CD4-positive, alpha-beta T cell treated with Interferon gamma for 1 hour (primary cell): ENCODE measurements at places on chromosomes 6 and 20.

GRCh38 chr6:41670703-41671360 lies 32.6 kb downstream of the MDFI start:
- no peak for DNase-seq

DNA sequence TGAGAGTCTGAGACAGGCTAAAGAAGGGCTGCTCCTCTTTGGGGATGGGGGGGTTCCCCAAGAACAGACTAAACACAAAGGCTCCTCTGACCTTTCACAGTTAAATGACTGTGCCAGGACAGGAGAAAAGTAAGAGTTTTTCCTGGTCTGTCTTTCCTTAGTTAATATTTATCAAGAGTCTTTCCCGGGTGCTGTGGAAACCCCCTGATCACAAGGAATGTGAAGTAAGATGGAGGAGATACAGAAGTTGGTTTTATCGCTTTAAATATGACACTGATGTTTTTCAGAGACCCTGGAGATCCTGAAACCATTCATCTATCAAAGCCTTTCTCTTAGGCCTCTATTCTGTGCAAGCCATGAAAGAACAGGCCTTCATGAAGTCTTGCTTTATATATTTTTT lies 105.8 kb downstream of the RNF144B start:
- DNase-seq, result no peak

GRCh38 chr6:151498327-151498726 lies 4.5 kb downstream of the CCDC170 start:
- no peak for DNase-seq

- DNase-seq, result no peak
Observed at GRCh38 chr20:4050203-4050980, 35.0 kb upstream of the RNF24 start.

DNA sequence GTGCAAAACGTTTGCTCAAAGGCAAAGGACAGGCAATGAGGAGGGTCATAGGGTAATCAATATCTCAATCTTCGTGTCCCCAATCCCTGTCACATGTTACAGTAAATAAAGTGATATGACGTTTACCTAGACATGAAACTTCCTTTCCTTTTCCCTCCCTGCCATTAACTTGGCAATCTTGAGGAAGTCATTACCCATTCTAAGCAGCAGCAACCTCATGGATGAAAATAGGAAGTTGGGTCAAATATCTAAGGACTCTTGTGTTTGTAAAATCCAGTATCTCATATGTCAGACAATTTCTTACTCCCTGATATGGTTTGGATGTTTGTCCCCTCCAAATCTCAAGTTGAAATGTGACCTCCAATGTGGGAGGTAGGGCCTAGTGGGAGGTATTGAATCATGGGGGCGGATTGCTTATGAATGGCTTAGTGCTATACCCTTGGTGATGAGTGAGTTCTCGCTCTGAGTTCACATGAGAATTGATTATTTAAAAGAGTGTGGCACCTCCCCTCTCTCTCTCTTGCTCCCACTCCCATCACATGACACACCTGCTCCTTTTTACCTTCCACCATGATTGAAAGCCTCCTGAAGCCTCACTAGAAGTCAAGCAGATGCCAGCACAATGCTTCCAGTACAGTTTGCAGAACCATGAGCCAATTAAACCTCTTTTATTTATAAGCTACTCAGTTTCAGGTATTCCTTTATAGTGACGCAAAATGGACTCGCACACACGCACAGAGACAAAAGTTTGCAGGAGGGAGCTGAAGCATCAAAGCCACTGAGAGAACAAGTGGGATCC lies 545.9 kb upstream of the JARID2 start:
- DNase-seq, result no peak

DNA sequence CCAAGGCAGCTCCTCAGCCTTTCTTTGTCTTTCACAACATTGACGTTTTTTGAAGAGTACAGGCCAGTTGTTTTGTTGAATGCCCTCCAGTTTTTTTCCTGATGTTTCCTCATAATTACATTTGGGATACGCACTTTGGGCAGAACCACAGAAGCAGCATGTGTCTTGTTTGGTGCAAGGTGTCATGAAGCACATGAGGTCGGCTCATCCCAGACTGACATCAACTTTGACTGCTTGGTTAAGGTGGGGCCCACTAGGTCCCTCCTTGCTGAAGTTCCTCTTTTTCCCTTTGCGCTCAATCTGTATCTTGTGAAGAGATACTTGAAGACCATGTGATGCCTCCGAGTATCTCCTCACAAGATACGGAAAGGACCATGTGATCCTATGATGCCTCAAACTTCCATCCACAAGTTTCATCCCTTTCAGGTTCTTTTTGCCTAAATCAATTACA lies 10.5 kb downstream of the SNAI1 start:
- peak; percentile 31 for DNase-seq

- no peak for DNase-seq
Observed at GRCh38 chr20:34663213-34663943, 13.5 kb downstream of the PIGU start.

- no peak for DNase-seq
Observed at GRCh38 chr20:24488064-24488799, 18.8 kb downstream of the SYNDIG1 start.

DNA sequence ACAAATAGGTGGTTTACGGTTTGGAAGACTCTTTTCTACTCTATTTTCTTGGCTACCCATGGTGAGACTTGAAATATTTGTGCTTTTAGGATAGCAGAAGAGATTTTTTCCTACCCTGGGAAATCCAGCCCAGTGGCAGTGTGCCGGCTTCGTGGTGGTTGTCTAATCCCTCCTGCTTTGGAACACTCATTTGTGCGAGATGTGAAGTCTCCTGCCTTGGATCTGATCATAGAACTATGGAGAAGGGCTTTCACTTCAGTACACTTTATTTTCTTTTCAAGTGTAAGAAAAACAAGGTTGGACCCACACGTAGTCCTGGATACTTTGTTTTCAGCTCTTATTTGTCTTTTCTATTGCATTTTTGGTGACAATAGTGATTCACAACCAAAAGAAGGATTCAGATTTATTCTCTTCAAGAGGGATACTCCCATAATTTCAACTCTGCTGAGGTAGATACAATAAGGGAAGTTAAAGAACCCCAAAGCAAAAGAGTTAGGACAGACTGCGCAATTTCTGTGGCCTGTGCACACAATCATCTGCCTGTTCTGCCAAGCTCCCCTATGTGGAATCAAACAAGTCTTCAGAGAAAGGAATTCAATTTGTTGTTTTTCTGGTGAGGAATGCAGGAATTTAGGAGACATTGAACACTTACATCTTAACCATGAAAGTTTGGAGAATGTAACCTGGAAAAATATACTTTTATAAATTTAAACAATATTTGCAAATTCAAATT lies 413.2 kb downstream of the GJA1 start:
- no peak for DNase-seq

GRCh38 chr6:43621078-43621835 lies 7.8 kb downstream of the GTPBP2 start:
- DNase-seq, result no peak

- no peak for DNase-seq
Observed at GRCh38 chr6:53845280-53846195, 50.7 kb downstream of the LRRC1 start.

DNA sequence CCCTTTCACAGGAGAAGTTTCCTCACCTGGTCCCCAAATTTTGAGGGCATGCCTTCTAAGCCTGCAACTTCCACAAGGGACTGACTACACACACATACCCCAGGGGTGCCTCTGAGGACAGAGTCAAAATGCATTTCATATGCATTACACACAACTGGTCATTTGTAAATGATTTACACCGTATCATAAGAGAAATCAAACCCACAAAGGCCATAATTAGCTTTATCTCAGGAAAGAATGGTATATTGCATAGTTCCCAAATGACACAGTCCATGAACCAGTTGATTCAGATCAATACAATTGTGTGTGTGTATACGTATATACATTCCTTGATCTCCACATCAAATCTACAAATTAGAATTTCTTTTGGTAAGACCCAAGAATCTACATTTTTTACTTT lies 203.3 kb upstream of the PRDM1 start:
- no peak for DNase-seq

DNA sequence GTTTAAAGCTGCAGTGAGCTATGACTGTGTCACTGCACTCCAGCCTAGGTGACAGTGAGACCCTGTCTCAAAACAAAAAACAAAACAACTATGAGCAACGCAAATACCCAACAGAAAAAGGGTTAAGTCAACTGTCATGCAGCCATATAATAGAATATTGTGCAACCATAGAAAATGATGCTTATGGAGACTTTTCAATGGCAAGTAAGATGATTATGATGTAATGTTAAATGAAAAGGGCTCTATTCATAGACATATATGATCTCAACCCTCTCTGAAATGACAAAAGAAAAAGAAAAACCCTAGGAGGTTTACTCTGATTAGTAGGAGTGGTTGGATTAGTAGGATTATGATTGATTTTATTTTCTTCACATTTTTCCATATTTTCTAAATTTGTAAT lies 41.3 kb upstream of the TBC1D7 start:
- no peak for DNase-seq

- no peak for DNase-seq
Observed at GRCh38 chr6:111260570-111261298, 173.4 kb downstream of the SLC16A10 start.

- no peak for DNase-seq
Observed at GRCh38 chr6:155400654-155400965, 55.0 kb downstream of the NOX3 start.

GRCh38 chr6:3340894-3341293 lies 82.1 kb downstream of the PSMG4 start:
- DNase-seq, result no peak

GRCh38 chr20:998231-998830 lies 3.8 kb downstream of the RSPO4 start:
- no peak for DNase-seq

DNA sequence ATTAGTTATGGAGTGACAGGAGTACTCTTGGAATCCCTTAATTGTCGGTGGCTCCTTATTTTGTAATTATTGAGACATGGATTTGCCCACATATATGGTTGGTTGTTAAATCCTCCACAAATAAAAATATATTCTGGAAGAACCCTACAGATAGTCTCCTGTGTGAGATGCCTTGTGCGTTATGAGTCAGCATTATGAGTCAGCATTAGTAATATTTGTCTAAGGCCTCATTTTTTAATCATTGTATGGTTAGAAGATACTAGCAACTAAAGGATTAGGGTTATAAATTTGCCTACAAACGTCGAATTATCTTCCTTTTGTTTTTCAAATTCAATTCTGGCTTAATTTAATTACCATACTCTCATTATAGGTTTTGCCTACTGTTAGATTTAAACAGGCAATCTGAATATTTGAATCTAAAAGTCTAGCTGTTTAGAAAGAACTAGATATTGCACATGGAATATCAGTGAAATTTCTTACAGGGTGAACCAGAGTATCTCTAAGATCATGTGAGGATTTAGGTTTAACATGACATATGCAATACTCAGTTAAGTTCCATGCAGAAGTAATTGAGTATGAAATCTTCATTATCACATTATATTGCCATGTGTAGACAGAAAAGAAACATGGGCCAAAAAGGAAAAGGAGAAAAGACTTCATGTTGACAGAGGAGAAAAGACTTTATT lies 5.9 kb downstream of the C6orf58 start:
- DNase-seq, result no peak

DNA sequence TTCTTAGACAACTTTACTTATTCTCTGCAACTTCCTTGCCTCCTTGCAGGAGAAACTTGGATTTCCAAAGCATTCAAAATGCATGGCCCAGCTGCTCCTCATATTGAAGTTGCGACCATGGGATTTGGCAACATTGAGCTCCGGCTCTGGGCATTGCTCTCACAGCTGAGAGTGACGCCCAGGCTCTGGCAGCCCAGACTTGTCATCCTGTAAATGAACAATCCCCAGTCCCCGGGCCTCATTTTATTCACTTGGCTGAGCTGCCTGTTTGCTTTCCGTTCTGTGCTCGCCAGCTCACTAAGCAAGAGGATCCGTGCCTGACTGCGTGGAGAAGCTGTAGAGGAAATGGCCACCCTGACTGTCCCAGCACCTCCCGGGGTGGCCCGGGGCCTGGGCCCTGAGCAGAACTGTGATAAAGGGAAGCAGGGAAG lies 119.5 kb upstream of the CD93 start:
- no peak for DNase-seq
